ENCODE measurements at places on chromosomes 7 and 10.
A peak's percentile ranks its signal among the peaks of the same experiment; 100 is the strongest.

GRCh38 chr10:131901181-131901829, 497 bp downstream of the PPP2R2D start:
- peak; percentile 56 for DNase-seq

DNA sequence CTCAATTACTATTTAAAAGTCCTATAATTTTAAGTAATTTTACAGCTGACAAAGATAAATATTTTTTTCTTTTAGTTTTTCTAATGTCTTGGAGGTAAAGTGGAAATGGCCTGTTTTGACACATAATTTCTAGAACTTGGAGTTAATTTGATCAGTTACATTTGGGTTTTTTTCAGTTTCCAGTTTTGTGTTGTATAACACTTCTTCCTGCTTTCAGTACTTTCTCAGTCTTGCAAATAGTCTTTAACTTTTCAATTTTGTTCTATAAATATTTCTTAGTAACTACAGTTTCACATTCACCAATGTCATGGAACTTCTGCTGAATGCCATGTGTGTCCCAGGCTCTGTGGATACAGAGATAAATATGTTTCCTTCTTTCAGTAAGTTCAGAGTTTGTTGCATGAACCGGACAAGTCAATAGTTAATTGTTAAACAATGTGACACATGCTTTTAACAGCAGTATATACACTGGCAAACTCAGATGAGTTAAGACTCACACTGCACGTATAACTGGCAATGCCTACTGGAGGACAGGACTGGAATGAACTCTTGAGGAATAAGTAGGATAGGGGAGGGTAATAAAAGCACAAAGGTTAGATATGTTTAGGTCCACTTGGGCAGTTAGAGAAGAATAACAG, 4.6 kb downstream of the SHOC2 start:
- no peak for DNase-seq

GRCh38 chr10:76883596-76883995, 754.0 kb downstream of the KCNMA1 start:
- DNase-seq = no peak

DNA sequence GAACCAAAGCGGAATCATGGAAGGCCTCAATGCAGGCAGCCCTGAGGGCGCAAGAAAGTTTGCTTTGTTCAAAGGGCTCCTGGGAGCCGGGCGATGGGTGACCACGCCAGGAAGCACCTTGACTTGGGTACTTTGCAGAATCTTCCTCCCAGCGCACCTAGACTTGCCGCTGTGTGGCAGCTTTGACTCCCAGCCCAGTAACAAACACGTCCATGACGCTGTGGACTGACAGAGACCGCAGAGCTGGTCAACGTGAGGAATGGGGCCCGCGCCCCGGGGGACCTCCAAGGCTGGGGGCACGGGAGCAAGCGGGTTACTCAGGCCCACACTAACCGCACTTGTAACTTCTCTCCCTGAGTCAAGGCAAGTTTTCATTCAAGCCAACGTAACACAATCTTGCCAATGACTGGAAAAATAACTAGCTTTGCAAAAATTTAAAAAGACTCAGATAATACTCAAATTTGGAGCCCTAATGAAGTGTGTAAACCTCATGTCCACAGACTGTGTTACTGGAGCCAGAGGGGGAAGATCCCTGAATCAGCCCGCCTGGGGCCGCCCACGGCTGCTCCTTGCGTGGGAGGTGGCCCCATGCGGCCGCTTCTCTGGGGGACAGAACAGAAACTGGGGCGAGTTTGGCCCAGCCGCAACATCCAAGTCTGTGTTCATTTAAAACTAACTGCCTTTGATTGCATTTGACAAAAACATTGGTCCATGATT, 130.8 kb downstream of the DNAJB6 start:
- DNase-seq = no peak

DNA sequence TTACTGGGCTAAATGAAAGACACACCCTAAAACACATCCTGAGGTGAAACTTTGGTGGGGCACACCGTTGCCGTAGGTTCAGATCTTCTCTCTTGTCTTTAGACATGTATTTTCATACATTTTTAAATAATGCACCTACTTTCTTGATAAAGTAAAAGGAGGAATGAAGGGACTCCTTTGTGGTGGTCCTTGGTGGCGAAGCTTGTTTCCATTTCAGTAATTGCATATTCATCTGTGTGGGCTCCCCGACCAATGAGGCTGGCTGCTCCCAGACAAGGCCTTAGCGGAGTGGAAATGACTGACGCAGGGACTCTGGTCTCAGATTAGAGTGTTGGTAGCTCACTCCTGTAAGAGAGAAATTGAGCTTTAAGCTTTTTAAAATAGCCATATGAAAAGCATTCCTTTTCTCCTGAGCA, 815 bp downstream of the CCSER2 start:
- DNase-seq = peak; percentile 45

DNA sequence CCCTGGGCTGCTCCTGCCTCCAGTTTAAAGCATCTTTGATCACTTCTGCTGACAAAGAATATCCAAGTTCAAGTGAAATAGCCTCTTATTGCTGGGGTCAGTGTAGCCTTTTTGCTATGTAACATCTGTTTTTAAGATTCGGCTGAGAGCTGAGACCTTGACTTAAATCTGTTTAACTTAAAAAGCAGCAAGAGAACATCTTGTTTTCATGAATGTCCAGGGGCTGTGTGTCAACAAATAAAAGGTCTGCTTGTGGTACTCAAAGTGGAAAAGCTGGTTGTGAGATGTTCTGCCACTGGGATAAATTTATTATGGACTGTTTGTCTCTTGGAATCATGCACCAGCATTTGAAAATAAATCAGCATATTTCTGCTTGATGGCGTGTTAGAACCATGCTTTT, 73.2 kb downstream of the CALD1 start:
- no peak for DNase-seq

GRCh38 chr10:35639728-35640401, 2.2 kb downstream of the FZD8 start:
- DNase-seq = peak; percentile 3

DNA sequence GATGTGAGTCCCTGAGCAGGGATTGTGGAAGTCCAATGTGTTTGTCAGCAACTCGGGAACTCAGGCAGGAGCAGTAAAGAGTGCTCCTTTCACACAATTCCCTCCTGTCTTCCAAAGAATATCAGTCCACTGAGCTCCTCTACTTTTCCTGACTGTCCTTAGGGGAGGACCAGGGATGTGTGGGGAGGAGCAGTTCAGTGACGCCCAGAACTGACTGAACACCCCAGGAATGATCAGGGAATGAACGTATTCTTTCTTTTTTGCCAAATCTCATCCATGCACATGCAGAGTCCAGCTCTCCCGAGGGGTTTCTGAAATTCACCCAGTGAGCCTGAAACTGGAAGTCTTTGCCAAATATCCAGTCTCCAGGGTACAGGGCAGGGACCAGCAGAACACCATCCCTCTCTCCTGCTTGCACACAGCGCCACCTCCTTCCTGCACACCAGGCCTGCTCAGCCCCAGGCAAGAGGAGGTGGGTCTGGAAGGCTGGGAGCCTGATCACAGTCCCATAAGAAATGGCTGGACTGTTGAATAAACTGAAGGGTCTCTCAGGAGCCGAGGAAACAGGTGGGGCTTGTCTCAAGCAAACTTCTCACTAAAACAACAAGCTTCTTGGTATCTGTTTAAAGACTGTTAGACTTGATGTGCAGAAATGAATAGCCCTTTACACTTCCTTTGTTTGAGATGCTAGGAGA, 294.7 kb downstream of the C7orf25 start:
- DNase-seq = no peak

- no peak for DNase-seq
Observed at GRCh38 chr7:155122831-155123230, 52.7 kb downstream of the HTR5A start.

DNA sequence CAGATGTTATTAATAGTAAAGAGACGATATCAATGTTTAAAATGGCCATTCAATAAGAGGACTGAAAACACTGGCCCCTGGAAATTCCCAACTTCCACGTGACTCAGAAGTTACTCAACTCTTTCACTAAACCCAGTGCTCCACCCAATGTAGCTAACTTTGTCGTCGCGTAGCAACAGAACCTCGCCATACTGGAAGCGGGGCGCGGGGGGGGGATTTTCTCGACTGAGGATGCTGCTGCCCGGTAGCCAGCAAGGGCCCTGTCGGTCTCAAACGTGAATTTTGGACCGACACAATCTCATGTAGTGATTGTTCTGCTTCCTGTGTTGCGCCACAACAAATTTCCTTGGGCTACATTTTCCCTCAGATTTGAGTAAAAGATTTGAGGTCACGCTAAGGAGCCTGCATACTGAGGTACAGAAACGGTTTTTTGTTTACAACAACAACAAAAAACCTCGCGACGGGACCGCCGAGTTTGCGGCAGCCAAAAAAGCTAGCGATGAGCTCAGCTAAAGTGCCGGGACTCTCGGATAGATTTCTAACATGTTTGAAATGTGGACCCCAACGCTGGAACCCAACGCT, 977 bp upstream of the SFR1 start:
- DNase-seq = peak; percentile 81

GRCh38 chr10:96719850-96720421, 378 bp downstream of the PIK3AP1 start:
- peak; percentile 49 for DNase-seq

DNA sequence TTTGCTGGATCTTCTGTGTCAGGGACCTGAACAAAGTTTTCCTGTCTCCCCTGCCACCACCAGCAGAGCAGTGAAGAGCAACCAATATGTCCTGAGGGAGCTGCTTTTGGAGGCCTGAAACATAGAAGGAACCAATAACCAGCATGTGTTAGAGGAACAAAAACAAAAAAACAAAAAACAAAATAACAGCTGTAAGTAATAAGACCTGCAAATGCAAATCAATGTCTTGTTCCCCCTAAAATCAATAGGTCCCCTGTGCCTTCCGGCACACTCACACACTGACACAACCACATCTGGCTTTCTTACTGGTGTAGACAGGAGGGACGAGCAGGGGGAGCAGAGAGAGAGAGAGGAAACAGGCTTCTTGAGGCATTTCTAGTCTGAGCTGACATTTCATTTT, 94.1 kb downstream of the NRG3 start:
- DNase-seq = no peak

DNA sequence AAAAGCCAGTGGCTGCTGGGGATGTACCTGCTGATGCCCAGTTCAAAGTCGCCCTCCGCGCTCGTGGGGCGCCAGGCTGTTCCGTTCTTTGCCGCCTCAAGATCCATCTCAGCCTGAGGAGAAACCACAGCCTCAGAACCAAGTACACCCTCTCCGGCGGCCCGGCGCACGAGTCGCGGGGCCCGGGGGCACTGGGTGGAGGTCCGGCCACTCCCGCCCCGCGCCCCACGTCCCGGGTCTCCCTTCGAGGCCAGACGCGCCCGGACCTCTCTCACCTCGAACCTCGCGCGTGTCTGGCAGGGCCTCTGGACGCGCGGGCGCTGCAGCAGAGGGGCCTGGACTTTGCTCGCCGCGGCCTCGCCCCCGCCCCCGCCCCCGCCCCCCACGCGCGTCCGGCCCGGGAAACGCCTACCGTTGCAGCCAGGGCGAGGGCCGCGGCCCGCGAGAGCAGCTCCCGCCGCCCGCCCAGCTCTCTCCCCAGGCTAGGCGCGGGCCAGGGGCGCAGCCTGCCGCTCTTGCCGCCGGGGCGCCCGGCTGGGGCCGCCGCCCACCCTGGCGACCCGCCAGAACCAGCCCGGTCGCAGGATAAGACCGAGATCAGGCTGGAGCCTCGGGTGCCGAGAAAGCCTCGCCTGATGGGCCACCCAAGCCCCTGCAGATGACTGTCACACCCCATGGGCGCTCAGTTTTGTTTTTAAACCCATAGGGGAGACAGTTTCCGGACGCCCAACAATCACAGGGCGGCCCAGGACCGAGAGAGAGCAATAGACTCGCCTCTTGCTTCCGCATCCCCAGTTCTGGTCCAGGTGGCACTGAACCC, at the start of gene ABCB4:
Gene ABCB4, minus strand, starts transcription at position 322 of the 820 bp plus-strand sequence. Its CDS starts 215 bp downstream, at position 107.
- no peak for DNase-seq

GRCh38 chr10:122163174-122164022, 107.7 kb upstream of the BTBD16 start:
- no peak for DNase-seq

GRCh38 chr10:127866276-127867013, 26.3 kb downstream of the CLRN3 start:
- no peak for DNase-seq

- DNase-seq = no peak
Observed at GRCh38 chr7:36180121-36180520, 27.1 kb downstream of the EEPD1 start.

DNA sequence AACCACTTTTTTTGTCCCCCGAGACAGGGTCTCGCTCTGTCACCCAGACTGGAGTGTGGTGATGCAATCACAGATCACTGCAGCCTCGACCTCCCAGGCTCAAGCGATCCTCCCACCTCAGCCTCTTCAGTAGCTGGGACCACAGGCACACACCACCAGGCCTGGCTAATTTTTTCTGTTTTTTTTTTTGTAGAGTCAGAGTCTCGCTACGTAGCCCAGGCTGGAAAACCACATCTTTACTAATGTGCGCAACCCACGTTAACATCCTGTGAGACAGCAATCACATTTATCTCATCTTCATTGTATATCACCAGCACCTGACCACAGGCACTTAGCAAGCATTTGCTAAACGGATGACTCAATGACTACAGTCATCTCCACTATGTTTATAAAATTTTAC, 77.8 kb upstream of the ATP6V0A4 start:
- peak; percentile 74 for DNase-seq

- DNase-seq = no peak
Observed at GRCh38 chr7:132654150-132654549, 77.9 kb upstream of the PLXNA4 start.

DNA sequence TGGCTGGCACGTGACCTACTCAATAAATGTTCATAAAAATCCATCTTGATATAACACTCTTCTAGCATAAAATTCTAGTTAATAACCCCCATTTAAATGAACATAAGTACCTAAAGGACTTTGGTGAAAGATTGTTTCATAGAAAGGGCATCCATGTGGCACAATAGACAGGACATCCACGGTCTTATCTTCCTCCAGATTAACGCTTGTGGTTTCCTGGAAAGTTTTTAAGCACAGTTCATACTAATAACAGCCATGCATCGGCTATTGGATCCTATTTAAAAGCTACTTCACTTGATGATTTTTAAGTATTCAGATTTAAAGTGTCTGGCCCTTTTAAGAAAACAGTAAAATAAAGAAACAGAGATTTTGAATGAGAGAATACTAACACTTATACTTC, 288.3 kb downstream of the AHR start:
- no peak for DNase-seq

GRCh38 chr10:69871074-69871473, 69.4 kb downstream of the COL13A1 start:
- no peak for DNase-seq

All from CD8-positive, alpha-beta memory T cell (primary cell).